ENCODE measurements at places on chromosomes 2 and 18.
A peak's percentile ranks its signal among the peaks of the same experiment; 100 is the strongest.

- DNase-seq, result no peak
Observed at GRCh38 chr18:22668496-22668895, 250.8 kb upstream of the CTAGE1 start.

DNA sequence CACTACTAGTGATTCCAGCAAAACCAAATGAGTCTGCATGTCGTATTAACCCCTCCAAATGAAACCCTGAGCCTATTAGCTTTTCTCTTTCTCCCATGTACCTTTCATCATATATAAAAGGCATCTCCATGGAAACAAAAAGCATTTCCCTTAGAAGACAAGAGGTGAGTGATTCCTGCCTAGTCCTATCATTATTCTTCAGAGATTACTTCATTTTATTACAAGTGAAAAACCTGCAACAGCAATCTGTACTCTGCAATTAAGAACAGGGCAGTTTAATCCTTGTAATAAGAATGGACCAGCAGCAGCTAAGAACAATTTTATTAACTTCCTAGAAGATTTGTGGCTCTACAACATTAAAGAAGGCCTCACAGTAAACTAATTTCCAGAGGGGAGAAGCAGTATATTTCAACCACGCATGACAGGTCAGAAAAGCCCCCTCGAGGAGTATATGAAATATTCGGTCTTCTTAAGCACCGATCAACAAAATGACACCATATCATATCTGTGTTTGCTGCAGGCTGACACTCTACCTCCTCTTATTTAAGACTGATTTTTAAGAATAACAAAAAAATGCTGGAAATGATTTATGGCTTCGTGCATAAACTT lies 132.3 kb upstream of the TFPI start:
- no peak for DNase-seq

- DNase-seq, result no peak
Observed at GRCh38 chr18:50418650-50419049, 43.8 kb downstream of the SKA1 start.

GRCh38 chr18:12308386-12309100 lies 502 bp downstream of the TUBB6 start:
- peak; percentile 69 for DNase-seq

- no peak for DNase-seq
Observed at GRCh38 chr18:77046409-77046808, 86.2 kb downstream of the MBP start.

DNA sequence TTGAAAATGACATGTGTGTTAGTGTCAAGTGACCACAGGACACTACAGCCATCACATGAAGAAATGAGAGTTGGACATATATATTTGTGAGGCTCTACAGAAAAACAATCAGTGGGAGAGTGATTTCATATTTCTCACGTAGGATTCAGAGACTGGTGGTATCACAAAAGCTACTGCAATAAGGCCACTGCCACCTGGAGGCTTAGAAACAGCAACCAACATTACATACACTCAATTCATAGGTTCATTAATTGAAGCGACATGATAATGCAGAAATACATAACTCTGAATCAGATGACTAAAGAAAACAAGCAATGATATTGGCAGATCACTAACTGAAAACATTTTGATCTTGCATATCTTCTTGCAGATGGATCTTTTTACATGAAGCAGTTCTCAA lies 248.1 kb upstream of the KLHL14 start:
- DNase-seq, result no peak

- no peak for DNase-seq
Observed at GRCh38 chr2:230542751-230543150, 126.8 kb downstream of the SP100 start.

DNA sequence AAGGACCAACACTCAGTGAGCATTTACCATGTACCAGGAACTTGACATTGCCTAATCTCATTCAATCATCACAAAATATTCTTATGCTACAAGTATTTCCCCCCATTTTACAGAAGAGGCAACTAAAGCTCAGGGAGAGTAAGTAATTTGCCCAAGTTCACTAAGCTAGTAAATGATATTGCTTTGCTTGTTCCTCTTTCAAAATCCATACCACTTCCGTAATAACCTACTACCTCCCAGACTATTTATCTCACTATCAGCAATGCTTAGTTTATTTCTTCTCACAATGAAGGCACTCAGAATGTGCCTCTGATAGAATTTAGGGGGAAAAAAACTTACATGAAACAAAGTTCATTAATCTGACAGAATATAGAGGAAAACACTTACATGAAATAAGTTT lies 1070.9 kb upstream of the FANCL start:
- no peak for DNase-seq

DNA sequence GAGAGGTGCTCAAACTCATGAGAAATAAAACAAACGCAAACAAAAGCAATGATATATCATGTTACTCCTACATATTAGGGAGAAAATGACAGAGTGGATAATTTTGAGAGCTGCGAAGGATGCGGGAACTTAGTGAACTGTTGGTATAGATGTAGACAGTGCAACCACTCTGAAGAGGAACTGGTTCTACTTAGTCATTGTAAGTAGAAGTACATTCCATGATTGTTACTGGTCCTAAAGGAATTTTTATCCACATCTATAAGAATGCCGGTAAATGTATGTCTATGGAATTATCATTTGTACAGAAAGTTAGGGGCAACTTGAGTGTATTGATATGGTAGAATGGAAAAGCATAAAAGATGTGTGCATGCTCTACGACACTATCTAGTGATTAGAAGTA lies 1238.4 kb downstream of the LRP1B start:
- DNase-seq, result no peak

GRCh38 chr2:84905181-84906107 lies at the start of gene TMSB10:
TMSB10 (plus strand) TSS chr2:84905656.
- peak; percentile 96 for DNase-seq

- DNase-seq, result no peak
Observed at GRCh38 chr2:96806468-96807126, 9.5 kb upstream of the CNNM3 start.

- DNase-seq, result no peak
Observed at GRCh38 chr2:45029215-45029614, 20.0 kb upstream of the SIX2 start.
